Common myeloid progenitor, CD34-positive (primary cell): ENCODE measurements at places on chromosomes 12 and 14.

GRCh38 chr14:64692986-64693809, 11.0 kb upstream of the PLEKHG3 start:
- no peak for DNase-seq

GRCh38 chr12:77407931-77408330, 342.6 kb upstream of the E2F7 start:
- DNase-seq, result no peak

DNA sequence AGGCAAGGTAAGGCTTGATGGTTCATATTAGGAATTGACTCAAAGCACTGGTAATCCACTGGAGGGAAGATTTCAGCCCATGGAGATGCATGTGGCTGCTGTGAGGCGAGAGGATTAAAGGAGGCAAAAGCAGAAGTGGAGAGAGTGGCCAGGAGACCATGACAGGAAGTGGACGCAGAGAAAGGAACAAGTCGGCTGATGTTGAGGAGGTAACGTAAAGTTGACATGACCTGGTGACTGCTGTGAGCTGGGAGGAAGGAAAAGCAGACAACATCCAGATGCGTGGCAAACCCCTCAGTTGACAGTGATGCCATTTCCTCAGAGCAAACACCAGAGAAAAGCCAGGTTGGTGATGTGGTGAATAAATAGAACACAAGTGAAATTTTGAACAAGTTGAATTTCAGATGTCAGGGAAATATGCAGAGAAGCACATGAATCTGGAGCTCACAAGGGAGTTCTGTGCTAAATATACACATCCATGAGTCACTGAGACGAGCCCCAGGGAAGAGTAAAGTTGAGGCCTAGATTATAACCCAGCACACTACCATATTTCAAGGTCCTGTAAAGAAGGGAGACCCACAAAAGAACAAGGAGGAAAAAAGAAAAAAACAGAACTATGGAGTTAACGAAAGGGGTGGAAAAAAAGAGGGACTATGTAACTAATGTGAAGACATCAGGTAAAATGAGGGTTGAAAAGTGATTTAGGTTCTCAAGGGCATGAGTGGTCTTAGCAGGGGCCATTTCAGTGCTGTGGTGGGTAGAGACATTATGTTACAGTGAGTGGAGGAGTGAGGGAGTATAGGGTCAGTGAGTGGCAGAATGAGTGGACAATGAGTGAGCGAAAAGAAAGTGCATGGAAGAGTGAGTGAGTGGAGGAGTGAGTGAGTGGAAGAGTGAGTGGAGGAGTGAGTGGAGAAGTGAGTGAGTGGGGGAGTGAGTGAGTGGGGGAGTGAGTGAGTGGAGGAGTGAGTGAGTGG, 61.6 kb upstream of the GZMB start:
- peak; percentile 92 for DNase-seq

DNA sequence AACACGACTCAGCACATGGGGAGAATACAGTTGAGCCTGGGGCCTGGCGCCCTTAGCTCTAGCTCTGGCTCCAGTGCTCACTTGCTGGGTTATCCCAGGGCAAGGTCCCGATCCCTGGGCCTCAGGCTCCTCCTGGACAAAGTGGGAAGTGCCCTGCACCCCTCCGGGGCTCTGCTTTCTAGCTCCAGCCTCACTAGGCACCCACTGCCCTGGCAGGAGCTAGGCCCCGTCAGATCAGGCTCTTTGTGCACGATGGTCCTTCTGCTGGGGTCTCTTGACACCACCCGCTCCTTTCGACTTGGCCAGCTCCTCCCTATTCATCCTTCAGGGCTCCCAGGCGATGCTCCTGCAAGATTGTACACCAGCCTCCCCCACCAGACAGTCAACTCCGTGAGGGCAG, 23.4 kb downstream of the NCKAP5L start:
- DNase-seq, result no peak

- DNase-seq, result peak; percentile 11
These were observed 96.2 kb downstream of the CIT start for GRCh38 chr12:119780786-119781434.

GRCh38 chr14:95127531-95127911, 29.8 kb downstream of the DICER1 start:
- DNase-seq, result no peak

GRCh38 chr14:99207456-99207855, 64.5 kb downstream of the BCL11B start:
- DNase-seq, result no peak

- no peak for DNase-seq
These were observed 81.3 kb downstream of the SSPN start for GRCh38 chr12:26276709-26277108.

GRCh38 chr12:25284024-25284423, 33.3 kb upstream of the KRAS start:
- no peak for DNase-seq

GRCh38 chr12:11347810-11348209, 37.6 kb upstream of the PRB4 start:
- peak; percentile 1 for DNase-seq

DNA sequence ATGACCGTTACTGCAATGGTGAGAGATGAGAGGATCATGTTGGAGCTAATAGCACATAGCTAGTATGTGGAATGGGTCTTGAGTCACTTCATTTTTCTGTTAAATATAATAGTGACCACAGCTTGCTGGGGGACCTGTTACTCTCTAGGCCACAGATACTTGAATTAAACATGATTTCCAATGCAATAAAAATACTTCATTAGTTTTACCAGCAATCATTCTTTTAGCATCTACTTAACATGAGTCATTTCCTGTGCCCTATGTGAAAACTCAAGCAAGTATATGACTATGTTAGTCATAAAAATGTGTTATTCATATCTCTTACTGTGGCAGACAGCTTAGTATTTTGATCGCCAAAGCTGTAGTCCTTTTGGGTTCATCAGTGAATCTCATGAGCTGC, 798.8 kb downstream of the SLC16A7 start:
- DNase-seq, result no peak

GRCh38 chr14:51922624-51923023, 62.2 kb downstream of the GNG2 start:
- DNase-seq, result no peak

DNA sequence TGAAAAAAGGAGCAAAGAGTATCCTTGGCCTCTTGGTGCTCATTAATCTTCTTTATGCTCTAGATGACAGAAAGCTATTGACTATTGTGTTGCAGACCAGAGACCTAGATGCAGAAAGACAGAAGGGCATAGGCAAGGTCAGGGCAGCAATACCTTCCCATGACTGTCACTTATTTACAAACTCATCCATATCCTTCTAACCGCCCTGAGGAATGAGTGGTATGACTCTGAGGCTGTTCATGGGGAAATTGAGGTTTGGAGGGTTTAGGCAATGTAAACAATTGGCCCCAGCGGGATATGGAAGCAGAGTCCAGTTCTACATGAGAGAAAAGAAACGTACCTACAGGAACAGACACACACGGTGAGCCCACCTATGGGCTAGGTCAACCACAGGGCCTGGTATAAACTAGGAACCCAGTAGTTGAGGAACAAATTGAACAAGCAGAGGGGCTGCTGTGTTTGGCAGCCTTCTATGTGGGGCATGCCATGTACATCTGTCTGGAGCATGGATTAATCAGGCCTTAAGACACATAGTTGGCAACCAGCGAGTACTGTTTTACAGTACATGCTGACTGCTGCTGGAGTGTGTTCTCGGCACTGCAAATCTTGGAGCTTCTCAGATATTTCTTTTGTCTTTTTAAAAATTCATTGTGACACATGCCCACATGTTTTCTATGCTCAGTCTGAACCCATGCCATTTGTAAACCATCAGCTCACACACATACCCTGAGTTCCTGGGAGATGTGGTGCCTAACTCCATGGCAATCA, 159.7 kb upstream of the NTF3 start:
- no peak for DNase-seq

DNA sequence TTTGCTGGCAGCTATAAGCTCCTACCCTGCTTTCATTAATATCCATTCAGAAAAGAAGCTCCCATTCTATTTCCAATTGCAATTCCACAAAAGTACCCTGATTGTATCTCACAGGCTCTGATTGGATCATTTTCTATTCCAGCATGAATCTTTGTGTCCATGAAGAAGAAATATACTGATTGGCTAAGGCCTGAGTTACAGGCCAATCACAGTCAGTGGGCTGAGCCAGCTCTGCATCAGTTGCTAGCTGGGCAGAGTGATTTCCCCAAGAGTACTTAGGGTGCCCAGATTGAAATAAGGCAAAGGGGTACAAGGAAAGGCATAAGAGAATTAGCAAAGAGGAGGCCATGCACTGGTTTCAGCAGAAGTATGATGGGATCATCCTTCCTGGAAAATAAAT, 14.4 kb downstream of the ART4 start:
- DNase-seq, result peak; percentile 34

DNA sequence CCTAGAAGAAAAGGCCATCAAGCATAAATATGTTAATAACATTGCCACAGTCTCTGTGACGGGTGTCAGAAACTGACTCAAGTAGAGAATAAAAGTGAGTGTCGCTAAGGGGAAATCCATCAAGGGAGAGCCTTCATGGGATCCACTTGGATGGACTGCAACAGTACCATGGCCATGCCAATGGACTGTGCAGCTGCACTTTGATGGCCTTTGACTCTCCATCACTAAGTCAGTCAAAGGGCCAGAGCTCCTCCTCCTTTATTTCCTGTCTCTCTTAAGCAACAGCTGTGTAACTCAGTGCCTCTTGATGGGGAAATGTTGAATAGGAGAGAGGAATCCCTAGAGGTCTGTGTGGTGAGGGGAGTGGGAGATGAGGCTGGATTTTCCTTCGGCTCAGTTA, 335.2 kb downstream of the BMP4 start:
- no peak for DNase-seq

- DNase-seq, result peak; percentile 88
These were observed 73.1 kb upstream of the GPR68 start for GRCh38 chr14:91317381-91318308.

- DNase-seq, result no peak
These were observed 59.6 kb downstream of the PRKD1 start for GRCh38 chr14:29868000-29868399.

GRCh38 chr12:89073027-89073398, 279.3 kb downstream of the DUSP6 start:
- no peak for DNase-seq

GRCh38 chr14:35242599-35243311, 49.4 kb upstream of the PSMA6 start:
- DNase-seq, result no peak

- peak; percentile 14 for DNase-seq
These were observed 17.4 kb upstream of the PYGL start for GRCh38 chr14:50961605-50962221.

GRCh38 chr12:44972746-44973421, 78.0 kb downstream of the DBX2 start:
- no peak for DNase-seq

DNA sequence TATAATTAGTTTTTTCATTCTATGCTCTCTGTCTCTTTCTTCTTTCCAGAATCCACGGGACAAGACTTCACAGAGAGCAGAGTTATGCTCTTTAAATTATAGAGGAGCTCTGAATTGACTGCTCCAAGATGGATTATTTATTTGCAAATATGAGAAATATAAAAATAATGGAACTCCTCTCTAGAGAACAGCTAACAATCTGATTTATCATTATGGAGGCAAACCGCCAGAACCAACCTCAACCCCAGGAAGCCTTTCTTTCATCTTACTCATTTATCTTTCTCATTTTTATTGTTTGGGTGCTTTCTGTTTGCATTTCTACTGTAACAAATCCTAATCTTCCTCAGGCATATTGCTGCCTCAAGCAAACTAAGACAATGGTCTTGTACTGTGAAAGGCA, 216.5 kb downstream of the C12orf50 start:
- DNase-seq, result no peak

DNA sequence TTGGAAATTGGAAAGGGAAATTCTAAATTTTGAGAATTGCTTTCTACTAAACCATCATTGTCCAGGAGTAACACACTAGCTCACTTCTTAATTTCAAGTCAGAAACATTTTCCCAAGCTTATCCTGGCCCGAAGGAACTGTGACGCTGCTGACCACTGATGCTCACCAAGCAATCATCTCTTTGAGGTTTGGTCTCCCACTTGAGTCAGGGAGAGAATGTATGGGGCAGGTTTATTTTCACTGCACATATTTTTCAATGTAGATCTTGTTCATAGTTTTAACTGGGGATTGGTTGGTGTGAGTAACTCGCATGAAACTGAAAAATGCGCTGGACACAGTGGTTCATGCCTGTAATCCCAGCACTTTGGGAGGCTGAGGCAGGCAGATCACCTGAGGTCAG, 12.9 kb upstream of the RNASE10 start:
- no peak for DNase-seq

GRCh38 chr12:122738571-122738970, 7.9 kb upstream of the HCAR1 start:
- no peak for DNase-seq

- peak; percentile 91 for DNase-seq
These were observed 518.7 kb downstream of the TMEM121 start for GRCh38 chr14:106044949-106045596.

DNA sequence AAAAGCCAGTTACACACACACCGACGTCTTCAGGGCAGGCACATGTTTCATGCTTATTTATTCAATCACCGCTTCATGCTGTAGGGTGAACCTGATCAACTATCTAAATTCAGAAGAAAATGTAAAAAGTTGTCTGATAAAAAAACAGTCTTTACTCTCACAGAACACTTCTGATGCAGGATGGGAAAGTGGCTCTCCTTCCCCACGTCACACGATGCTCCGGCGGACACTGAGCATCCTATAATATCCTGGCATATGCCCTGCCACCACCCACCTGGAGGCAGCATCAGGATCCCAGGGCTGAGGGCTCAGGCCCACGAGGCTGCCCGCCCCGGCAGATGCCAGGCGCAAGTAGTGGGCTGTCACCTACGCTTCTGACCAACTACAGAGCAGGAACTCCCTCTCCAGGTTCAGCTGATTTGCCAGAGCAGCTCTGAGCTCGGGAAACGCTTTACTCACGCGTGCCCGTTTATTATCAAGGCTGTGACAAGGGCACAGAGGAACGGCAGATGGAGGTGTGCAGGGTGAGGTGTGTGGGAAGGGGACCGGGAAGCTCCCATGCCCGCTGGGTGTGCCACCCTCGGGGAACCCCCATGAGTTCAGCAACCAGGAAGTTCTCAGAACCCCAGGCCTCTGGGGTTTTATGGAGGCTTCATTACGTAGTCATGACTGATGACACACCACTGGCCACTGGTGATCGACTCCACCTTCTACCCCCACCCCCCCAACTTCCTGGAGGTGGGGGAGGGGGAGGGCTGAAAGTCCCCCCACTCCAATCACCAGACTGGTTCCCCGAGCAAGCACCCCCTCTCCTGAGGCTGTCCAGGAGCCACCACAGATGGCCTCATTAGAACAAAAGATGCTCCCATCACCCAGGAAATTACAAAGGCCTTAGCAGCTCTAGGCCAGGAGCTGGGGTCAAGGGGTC, 32.1 kb downstream of the SLC15A4 start:
- DNase-seq, result no peak

DNA sequence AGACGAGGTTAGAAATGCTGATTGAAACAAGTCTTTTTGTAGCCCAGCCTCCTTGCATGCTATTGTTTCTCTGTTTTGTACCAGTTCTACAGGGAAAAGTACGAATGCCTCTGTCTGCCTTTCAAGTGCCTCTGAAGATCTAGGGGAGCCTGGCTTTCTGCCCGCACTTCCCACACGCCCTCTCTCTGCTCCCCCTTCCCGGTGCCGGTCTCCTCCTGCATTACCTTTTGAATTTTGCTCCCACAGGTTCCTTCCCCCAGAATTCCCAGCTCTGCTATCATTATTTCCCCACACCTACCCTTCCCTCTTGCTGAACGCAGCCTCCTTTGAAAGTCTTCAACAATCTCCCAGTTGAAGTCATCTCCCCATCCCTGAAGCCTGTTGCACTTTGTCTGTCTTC, 689.7 kb downstream of the BCL11B start:
- no peak for DNase-seq

GRCh38 chr12:42605685-42606084, 16.1 kb upstream of the PRICKLE1 start:
- no peak for DNase-seq
